Forelimb muscle (tissue), 1 donor: ENCODE measurements at places on chromosomes 13 and 19.

DNA sequence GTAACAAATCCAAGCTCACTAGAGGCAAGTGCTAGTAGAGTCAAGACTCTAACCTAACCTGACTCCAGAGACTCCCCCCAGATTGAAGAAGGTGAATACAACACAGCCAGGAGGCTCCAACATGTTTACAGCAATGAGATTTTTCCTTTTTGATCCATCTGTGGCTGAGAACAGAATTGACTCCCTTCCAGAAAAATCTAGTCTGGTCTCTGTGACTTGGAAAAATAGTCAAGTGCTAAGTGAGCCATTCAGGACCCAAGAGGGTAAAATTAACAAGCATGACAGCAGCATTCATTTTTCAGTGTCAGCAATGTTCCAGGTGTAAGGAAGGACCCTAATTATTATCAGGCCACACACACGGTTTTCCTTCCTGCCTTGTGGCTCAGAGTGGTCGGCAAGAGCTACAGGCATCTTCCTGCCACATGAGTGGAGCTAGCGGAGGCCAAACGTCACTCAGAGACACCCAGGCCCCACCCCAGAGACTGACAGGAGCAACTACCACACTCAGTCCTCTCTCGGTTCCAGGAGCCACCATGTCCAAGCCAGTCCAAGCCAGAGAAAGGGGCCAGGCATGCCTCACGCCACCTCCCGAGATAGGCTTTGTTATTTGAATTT lies 395.1 kb downstream of the FOXO1 start:
- no peak for DNase-seq

DNA sequence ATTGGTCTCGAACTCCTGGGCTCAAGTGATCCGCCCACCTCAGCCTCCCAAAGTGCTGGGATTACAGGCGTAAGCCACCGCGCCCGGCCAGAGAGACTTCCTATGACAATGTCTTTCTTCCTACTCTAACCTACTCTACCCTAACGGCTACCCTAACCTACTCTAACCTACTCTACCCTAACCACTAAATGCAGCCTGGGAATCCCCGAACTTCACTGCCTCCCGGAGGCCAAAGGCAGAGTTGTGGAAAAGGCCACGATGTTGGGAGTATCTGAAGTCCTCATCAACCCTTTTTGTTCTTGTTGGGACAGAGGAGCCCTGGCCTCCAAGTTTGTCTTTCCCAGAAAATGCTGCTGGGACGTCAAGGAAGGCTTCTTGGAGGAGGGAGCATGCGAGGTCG lies 967 bp upstream of the NR2C2AP start:
- no peak for DNase-seq

GRCh38 chr19:5096536-5096935 lies 127.6 kb downstream of the KDM4B start:
- DNase-seq: no peak

DNA sequence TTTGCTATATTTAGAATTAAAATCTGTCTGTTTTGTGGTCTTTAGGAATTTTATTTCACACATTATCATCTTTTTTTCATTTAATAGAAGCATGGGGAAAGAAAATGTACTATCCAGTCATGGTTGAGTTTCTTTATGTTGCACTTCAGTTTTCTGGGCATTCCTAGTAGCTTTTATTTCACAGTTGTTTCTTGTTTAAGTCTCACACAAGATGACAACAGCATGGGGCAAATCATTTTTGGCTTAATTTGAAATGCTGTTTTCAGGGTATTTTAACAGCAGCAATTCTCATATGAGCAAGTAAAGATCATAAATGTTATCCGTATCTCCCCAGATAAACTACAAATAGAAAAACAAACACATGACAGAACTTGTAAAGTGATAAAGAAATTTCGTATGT lies 1600.2 kb downstream of the PCDH9 start:
- DNase-seq: no peak

DNA sequence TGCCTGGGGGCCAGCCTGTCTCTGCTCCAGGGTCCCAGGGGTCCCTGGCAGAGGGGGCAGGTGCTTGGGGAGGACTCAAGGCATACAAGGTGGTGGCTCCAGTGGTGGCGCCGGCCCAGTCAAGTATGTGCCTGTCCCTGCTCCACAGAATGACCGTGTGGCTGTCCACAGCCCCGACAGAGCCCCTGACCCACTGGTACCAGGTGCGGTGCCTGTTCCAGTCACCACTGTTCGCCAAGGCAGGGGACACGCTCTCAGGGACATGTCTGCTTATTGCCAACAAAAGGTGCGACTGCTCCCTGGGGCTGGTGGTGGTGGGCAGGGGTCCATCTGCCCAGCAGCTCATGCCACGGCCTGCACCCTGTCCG lies 8.2 kb downstream of the YIPF2 start:
- no peak for DNase-seq

DNA sequence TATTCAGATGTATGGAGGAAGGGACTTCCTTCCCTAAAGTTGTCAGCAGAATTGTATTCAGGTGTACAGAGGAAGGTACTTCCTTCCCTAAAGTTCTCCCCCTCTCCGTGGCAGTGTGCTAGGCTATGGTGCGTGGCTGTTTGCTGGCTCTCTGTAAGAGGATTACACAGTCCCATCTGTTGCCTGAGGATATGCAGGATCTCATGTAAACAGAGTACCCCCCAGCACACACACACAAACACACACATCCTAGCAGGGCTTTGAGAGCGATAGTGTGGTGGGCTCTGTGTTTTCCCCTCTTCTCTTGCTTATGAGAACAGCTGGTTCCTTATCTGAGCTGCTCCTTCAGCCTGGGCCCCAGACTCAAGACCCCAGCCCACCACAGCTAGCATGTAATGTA lies 10.3 kb downstream of the NEK5 start:
- no peak for DNase-seq

GRCh38 chr19:4866595-4867424 lies 657 bp downstream of the PLIN3 start:
- DNase-seq: no peak

- DNase-seq: no peak
Measured at GRCh38 chr13:110239280-110240125, 67.5 kb downstream of the COL4A1 start.

DNA sequence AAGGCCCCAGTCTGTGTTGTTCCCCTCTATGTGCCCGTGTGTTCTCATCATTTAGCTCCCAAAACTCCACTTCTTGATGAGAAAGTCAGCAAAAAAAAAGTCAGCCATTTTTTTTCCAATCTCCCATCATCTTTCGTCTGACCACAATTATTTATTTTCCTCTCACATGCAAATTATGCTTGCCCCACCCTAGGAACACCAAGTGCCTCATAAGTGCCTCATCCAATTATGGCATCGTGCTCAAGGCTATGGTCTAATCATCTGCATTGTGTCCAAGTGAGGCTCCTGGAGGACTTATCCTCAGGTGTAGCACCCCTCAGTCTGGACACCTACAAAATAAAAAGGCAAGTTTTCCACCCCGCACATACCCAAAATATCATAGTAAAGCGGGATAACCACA lies 20.8 kb upstream of the IPO5 start:
- no peak for DNase-seq

- no peak for DNase-seq
Measured at GRCh38 chr13:80338781-80339562, 2.0 kb downstream of the SPRY2 start.

- DNase-seq: no peak
Measured at GRCh38 chr19:23587546-23587945, 99.5 kb downstream of the ZNF675 start.

DNA sequence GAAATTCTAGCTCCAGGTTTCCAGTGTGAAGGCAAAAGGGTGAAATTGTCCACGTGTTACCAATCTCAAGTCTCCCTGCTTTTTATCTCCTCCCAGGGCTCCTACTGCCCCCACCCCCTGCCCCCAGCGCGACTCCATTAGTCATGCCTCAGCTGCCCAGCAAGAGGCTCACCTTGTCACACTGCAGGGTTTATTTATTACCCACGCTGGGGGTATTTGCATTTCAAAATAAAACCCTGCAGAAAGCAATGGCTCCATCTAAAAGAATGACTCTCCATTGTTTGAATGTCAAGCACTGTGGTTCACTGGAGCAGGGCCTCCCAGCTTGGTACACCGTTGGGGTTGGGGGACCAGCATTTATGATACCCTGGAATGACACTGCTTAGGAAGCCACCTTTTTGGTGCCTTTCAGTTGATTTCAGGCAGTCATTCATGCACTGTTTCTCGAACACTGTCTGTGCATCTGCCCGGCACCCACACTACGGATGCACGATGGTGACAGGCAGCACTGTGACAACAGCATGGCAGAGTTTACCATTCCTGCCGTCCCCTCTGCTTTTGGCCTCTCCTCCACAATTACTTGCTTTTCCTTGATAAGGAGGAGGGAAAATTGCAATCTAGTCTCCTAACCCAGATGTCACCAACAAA lies 9.9 kb upstream of the POP4 start:
- no peak for DNase-seq

DNA sequence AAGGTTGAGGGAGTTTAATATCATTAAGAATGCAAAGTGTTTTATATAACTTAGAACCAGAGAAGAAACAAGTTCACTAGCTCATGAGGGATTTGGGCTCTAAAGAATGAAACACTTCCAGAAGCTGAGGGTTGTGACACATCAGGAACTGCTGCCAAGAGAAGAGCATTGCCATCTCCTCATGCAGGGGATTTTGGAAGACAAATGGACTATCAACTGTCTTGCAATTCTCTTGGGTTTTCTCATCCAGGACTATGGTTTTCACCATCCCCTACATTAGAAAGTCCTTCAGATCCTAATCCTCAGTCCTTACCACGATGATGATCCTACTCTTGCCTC lies 59.7 kb upstream of the KL start:
- DNase-seq: no peak

GRCh38 chr19:5978606-5979552 lies 939 bp upstream of the RANBP3 start:
- no peak for DNase-seq

GRCh38 chr13:113064000-113064533 lies 41.5 kb upstream of the F7 start:
- DNase-seq: no peak

GRCh38 chr13:54593504-54593903 lies 1564.9 kb downstream of the OLFM4 start:
- no peak for DNase-seq
